ENCODE measurements at places on chromosomes 1 and 21.

GRCh38 chr1:40044110-40044509 is 3.6 kb downstream of the CAP1 start:
- DNase-seq, result no peak

DNA sequence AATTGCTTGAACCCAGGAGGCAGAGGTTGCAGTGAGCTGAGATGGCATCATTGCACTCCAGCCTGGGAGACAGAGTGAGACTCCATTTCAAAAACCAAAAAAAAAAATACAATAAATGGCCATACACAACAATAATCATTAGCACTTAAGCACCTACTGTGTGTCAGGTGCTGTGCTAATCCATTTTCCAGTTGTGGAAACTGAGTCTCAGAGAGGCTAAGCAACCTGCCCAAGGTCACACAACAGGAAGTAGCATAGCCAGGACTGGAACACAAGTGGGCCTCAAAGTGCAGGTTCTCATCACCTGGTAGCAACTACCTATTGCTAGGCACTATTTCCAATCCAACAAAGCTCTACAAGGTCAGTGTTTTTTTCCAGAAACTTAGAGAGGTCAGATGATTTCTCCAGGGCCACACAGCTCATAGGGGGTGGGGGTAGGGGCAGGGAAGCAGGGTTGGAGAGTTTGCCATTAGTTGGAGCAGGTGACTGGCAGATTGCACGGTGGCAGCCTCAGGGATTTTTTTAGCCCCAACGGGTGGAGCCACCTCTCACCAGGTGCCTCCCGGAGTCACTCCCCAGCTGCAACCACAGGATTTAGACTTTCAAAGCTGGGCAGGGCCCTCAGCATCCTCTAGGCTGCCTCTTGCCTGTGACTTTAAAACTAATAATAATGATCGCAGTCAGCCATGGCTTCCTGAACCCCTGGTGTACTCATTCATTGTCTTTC is 52.5 kb upstream of the ID3 start:
- no peak for DNase-seq

DNA sequence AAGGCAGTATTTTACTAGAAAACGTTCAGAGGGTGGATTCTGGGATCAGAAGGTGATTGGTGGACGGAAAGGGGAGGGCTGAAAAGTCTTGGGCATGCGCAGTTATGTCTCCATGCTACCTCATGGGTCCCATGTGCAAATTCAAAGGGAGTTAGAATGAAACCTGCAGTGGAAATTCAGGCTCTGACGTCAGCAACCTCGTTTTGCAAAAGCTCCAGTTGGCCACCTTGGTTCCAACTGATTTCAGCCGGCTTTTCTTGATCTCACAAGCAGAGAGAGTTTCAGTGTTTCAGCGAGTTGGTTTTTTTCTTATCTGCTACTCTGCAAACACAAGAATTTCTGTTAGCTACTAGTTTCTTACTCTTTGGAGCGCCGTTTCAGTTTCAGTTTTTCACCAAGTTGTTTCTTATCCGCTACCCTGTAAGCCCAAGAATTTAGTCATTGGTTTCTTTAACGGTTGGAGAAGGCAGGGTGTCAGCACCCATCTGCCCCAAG is 69.8 kb upstream of the PGBD5 start:
- DNase-seq, result no peak

DNA sequence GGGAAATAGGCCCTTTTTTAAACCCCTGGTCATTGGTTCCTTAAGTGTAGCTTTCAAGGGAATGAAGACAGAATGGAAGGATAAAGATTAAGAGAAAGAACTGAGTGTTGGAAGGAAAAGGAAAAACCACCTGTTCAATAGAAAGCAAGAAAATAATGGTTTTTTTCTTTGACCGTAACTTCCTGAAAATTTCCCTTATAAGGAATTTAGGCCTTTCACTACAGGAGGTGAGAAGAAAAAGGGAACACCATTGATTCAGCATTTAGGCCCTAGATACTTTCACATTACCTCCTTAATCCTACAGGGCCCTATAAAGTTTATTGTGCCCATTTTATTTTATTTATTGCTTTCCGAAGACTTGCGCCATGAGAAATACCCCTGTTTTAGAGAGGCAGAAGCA is 18.9 kb downstream of the KPNA6 start:
- no peak for DNase-seq

- no peak for DNase-seq
Measured at GRCh38 chr1:198492872-198493271, 47.6 kb downstream of the ATP6V1G3 start.

DNA sequence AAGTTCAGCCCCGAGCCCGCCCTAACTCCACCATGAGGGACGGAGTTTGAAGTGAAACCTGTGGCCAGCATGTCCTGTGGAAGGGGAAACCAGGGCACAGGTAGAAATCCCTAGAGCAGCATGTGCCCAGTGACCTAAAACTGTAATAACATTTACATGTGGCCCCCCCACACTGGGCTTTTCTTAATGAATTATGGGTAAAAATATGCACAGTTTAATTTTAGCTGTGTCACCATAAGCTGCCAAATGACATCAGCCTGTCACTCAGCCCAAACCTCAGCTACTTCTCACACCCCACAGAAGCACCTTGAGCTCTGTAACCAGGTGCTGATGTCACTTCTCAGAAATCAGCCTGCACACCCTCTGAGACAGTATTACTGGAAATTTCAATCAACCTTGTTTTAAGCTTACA is 50.0 kb upstream of the SLC19A1 start:
- no peak for DNase-seq

GRCh38 chr21:45220714-45221490 is 66.8 kb downstream of the POFUT2 start:
- DNase-seq, result no peak

- DNase-seq, result no peak
Measured at GRCh38 chr1:78419309-78419708, 71.5 kb upstream of the PTGFR start.

GRCh38 chr21:44511938-44512275 is 28.1 kb downstream of the KRTAP10-1 start:
- no peak for DNase-seq

- DNase-seq, result no peak
Measured at GRCh38 chr1:92447033-92447681, 39.6 kb downstream of the GFI1 start.

- no peak for DNase-seq
Measured at GRCh38 chr1:205455581-205456382, at the start of gene BLACAT1. BLACAT1 (minus strand) TSS chr1:205456045.

DNA sequence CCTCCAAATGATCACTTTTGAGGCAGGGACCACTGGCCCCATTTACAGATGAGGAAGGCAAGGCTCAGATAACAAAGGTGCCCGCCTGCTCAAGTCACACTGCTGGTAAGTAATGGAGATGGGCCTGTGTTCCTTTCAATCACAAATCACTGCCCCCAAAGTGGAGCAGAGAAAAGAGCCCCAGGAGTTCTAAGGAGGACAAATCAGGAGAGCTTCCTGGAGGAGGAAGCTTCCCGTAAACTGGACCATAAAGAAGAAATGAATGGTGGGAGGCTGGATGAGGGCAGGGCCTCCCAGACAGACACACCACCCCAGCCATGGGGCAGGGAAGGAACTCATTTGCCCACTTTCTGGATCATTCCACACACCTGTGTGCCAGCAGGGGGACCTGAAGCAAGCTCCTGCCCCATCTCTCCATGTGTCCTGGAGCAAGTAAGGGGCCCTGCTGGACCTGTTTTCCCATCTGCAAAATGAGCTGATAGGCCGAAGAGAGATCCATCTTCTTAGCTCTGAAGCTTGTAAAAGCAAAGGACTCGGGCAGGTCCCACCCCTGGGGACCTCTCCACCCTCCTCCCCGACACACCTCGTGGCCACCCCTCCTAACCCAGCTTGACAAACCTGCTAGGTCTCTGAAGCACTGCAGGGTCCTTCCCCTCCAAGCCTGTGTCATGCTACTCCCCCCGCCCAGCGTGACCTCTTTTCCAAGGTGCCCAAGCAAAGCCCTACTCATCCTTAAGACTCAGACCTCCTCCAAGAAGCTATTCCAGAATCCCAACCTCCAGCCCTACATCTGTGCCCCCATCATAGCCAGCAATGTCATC is 5.5 kb downstream of the LAPTM5 start:
- DNase-seq, result no peak

DNA sequence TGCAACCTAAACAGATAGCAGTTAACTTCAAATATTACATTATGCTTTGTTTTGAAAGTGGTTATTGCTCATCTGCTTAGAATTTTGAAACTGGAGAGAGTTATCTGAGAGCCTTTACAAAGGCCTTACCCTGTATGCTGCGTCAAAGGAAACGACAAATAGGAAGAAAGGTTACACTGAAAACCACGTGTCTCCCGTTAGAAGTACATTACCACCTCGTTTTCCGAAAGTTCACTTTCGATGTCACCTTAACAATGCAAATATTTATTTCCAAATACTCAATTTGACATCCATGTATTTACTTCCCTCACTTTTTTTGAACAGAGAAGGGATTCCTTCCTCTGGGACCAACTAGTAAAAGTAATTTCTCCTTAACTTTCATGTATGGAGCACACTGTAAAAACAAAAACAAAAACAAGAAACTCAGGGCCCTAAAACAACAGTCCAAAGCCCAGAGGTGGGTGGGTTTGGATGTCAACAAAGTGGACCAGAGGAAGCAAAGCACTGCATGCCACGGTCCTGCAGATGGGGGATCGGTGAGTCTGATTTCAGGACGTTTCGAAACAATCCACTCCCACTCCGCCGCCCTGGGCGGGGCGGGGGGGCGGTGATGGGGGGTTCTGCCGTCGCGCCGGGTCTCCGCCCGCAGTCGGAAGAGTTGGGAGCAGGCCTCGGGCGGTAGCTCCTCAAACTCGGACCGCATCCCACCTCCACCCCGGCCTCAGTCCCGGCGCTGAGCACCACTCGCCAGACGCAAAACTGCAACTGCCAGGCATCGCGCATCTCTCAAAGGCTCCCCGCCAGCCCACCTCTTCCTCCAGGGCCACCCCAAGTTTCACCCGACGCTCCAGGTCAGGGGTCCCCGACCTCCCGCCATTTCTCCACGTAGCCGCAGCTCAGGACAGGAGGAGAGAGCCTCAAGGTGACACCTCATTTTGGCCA is 841 bp downstream of the ADSS2 start:
- DNase-seq, result no peak

GRCh38 chr1:200626853-200627534 is 6.4 kb upstream of the KIF14 start:
- no peak for DNase-seq

GRCh38 chr21:34266351-34266750 is 97.5 kb upstream of the KCNE2 start:
- DNase-seq, result no peak

- no peak for DNase-seq
Measured at GRCh38 chr1:19625291-19625937, 18.7 kb upstream of the NBL1 start.

GRCh38 chr1:59298710-59299346 is 1.9 kb downstream of the FGGY start:
- no peak for DNase-seq

DNA sequence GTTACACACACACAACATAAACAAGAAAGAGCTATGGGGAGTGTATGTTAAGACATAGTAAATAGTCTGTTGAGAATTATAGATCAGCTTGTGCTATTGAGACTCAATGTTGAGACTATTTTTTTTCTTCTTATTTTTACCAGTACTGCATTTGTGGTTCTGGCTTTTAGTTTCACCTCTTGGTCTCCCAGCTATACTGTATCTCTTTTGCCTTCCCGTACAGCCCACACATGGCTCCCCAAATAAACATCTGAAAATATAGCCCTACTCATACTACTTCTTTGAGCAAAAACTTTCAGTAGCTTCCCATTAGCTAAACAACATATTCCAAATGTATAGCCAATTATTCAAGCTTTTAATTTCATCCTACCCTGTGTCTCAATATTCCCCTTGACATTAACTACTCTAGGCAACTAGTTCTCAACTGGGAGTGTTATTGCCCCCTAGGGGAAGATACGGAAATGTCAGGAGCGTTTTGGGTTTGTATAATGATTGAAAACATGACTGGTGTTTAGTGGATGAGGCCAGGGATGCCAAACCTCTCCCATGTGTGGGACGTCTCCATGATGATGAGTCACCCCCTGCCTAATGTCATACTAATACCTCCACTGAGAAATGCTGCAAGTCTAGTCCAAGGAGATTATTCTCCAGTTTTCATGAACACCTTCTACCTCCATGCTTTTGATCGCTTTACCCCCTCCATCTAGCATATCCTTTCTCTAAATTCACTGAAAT is 6.8 kb downstream of the RPE65 start:
- no peak for DNase-seq

GRCh38 chr1:204621996-204622395 is 63.5 kb downstream of the LRRN2 start:
- DNase-seq, result no peak

DNA sequence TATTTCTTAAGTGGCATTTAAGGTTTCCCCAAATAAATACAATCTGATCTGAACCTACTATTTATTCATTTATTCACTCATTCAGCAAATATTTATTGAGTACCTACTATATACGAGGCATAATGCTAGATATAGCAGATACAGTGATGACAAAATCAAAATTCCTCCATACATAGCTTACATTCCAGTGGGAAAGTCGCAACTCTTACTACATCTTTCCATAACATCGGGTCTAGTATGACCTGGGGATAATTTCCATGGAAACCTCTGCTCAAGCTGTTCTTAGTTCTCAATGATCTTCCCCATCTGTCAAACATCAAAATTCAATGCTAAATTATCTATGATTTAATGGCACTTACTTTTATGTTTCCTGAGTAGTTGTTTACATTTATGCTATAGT is 70.8 kb upstream of the PRKACB start:
- DNase-seq, result no peak

DNA sequence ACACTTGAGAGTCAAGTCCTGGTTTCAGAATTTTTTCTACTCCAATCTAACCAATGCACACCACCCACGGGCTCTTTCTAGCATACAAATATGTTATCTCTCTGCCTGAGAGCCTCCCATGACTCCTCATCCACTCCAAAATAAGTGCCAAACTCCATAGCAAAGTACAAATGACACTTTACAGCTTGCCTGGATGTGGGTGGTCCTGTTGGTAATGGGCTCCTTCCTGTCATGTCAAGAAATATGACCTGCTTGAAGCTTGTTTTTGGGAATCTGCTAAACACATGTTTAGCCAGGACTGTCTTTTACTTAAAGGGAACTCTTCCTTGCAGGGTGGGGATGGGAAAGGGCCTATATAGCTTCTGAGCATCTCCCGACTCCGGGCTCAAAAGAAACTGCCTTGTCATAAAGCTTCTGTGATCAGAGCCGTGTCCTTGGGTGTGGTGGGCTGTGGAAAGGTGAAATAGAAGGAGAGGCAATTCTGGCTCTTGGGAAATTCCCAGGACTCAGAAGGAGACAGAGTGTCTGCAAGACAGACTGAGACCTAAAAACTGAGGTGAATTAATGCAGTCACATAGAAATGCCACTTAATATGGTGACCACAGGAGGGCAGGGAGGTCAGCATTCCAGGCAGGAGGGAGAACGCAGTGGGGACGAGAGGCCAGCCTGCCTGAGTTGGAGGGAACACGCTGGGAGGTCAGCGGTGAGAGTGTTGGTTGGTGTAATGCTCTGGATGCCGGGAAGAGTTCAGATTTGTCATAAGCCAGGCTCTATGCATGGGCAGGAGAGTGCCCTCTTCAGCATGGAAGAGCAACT is 6.1 kb upstream of the IGFN1 start:
- DNase-seq, result no peak

GRCh38 chr21:33396951-33397350 is 6.3 kb upstream of the IFNGR2 start:
- no peak for DNase-seq

GRCh38 chr21:39694750-39695149 is 50.2 kb upstream of the IGSF5 start:
- no peak for DNase-seq

GRCh38 chr1:188891958-188892357 is 1585.7 kb downstream of the BRINP3 start:
- no peak for DNase-seq

- no peak for DNase-seq
Measured at GRCh38 chr1:23824711-23825075, 536 bp downstream of the HMGCL start.

Data from urinary bladder (tissue), 4 donors.